Mucosa of descending colon (tissue), 3 donors: ENCODE measurements at places on chromosomes 13 and 19.

DNA sequence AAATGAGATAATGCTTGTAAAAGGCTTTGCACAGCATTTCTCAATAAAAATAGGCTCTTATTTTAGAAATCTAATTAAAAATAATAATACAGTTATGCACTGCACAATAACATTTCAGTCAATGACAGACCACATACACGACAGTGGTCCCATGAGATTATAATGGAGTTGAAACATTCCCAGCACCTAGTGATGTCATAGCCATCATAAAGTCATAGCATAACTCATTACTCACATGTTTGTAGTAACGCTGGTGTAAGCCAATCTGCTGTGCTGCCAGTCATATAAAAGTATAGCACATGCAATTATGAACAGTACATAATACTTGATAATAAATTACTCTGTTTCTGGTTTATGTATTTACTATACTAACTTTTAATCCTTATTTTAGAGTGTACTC, 12.7 kb upstream of the SERPINE3 start:
- DNase-seq = no peak

GRCh38 chr13:20403826-20404225, 121.8 kb downstream of the CRYL1 start:
- no peak for DNase-seq

DNA sequence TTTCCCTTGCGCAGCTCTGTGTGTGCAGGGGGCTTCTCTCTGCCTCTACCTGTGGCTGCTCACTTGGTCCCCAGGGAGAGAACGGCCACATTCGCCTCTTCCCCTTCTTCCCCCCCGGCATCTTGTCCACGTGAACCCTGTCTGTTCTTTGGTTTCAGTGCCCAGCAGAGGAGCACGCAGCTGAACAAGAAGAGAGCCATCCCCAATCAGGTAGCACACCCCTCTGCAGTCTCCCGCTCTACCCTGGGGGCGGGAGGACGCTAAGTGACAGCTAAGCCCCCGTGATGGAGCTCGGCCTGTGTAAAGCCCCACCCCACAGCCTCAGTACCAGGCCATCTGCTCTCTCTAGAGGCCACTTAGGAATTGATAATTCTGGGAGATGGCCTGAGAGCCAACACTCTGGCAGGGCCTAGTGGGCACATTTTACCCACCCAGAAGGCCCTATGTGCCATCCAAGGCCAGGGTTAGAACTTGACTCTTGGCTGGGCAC, 30.2 kb downstream of the TMED1 start:
- no peak for DNase-seq

GRCh38 chr13:31725841-31726240, 13.5 kb upstream of the RXFP2 start:
- DNase-seq = no peak

- DNase-seq = no peak
Measured at GRCh38 chr19:11214387-11214786, 17.0 kb upstream of the KANK2 start.

GRCh38 chr13:98285317-98285716, 108.2 kb upstream of the RNF113B start:
- DNase-seq = no peak

DNA sequence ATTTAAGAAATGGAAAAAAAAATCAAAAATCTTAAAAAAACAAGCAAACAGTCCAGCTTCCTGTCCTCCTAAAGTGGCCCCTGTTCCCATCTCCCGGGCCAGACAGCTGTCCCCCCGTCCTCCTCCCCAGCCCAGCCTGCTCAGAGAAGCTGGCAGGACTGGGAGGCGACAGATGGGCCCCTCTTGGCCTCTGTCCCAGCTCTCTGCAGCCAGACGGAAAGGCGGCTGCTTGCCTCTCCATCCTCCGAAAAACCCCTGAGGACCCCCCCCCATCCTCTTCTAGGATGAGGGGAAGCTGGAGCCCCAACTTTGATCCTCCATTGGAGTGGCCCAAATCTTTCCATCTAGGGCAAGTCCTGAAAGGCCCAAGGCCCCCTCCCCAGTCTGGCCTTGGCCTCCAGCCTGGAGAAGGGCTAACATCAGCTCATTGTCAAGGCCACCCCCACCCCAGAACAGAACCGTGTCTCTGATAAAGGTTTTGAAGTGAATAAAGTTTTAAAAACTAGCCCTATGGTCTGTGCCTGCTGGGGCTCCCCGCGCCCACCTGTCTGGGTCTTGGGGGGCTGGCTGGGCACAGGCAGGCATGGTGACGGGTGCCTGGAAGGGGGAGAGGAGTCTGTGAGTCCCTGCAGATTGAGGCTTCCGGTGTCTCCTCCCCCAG, 3.8 kb downstream of the GADD45GIP1 start:
- no peak for DNase-seq

DNA sequence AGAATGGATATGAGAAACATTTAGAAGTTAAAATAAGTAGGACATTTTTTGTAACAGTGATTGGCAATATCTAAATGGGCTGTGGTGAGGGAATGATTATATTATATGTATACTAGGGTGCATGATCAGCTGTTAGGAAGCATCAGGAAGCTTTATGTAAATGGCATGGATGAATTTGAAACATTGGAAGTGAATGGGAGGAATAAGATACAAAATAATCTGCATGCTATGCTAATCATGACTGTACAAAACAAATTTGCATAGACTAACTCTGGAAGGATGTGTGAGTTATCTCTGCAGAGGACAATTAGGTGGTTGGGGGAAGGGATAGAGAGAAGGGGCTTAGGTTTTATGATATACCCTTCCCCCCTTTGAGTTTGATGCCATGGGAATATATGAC, 156.5 kb downstream of the MTUS2 start:
- no peak for DNase-seq

DNA sequence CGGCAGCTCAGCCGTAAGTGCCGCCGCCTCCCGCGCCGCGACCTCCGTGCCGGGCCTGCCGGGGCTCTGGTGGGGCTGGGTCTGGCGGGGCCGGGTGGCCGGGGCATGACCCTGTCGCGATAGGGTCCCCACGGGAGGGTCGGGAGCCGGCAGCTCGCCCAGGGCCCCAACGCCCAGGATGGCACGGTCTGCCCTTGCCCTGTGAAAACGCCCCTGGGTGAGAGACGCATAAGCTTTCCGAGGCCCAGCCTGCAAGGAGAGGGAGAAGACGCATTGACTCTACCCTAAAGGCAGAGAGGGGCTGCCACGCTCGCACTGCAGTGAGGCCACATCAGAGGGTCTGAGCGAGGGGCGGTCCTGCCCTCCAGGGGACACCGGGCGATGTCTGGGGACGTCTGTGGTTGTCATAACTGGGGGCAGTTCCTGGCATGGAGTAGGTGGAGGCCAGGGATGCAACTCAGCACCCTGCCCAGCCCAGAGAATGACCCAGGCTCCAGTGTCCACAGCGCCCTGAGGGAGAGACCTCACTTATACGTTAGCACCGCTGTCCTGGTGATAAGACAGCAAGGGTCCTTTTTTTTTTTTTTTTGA, 539 bp downstream of the ZNF554 start:
- no peak for DNase-seq

- no peak for DNase-seq
Measured at GRCh38 chr19:48962849-48963165, 2.3 kb upstream of the FTL start.

DNA sequence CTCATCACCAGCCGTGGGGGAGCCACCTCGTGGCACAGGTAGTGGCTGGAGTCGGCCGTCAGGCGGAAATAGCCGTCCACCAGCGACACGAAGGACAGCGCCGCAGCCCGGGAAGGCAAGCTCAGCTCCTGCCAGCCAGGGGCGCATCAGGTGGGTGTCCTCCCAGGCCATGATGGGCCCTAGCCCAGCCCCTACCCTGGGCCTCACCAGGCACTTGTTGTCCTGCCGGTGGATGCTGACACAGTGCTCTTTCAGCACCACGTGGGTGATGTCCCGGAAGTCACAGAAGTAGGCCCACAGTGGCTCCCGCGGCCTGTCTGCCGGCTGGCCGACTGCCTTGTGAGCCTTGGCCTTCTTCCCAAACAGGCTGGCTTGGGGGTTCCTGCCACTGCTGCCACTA, 15.7 kb downstream of the TYK2 start:
- no peak for DNase-seq

GRCh38 chr13:44078806-44079376, 199.2 kb downstream of the LACC1 start:
- DNase-seq = no peak

- DNase-seq = no peak
Measured at GRCh38 chr19:43628646-43629326, 9.4 kb upstream of the ZNF428 start.

DNA sequence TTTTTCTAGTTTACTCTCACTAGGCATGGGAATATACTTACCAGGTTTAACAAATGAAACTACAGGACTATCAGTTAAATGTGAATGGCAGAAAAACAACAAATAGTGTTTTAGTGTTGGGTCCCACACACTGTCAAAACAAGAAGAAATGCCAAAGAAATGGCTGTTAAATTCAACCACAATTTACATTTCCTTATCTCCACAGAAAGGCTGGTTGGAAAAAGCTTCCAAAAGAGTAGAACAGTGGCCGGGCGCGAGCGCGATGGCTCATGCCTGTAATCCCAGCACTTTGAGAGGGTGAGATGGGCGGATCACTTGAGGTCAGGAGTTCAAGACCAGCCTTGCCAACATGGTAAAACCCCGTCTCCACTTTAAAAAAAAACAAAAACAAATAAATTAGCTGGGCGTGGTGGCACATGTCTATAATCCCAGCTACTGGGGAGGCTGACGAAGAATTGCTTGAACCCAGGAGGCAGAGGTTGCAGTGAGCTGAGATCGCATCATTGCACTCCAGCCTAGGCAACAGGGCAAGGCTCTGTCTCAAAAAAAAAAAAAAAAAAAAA, 66.5 kb downstream of the SERP2 start:
- DNase-seq = no peak

DNA sequence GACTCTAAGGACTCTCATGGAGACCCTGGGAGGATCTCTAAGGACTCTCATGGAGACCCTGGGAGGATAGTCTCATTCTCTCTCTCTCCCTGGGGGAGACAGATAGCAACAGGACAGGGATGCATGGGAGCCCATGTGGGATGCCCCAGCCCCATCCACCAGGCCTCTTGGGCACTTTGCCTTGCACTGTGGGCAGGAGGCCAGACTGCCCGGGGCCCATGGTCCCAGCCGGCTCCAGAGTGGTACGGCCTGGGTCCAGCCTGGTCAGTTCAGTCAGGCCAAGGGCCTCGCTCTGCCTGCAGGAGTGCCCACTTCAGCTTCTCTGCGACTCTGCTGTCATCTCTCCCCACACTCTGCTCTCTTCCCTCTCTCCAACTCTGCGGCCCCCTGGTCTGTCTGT, 48.6 kb upstream of the SHKBP1 start:
- no peak for DNase-seq

DNA sequence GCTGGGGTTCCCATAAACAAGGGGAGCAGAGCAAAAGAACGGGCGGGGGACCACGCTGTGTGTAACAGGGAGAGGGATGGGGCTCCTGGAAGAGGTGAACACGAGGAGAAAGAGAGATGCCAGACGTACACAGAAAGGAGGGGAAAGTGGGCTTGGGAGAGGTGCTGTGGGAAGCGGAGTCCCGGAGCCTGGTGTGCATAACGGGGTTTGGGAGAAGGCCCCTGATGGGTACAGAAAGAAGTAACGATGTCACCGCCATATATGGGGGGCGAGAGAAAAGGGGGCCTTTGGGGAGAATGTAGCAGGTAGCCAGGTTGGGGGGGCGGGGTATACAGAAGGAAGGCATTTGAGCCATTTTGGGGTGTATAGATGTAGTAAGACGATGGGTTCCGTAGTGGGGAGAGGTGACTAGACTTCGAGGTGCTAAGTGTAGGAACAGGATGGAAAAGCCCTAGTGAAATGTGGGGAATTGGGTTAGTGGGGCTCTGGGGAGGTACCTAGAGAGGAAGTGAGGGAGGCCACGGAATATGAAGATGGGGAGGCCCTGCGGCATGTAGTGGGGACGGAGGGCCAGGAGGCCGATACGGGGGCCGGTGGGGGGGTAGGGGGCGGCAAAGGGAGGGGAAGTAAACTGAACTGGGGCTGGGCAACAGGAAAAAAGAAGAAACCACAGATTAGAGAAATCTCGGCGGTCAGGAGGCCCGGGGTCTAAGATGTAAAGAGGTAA, 787 bp downstream of the ZNF580 start:
- no peak for DNase-seq

DNA sequence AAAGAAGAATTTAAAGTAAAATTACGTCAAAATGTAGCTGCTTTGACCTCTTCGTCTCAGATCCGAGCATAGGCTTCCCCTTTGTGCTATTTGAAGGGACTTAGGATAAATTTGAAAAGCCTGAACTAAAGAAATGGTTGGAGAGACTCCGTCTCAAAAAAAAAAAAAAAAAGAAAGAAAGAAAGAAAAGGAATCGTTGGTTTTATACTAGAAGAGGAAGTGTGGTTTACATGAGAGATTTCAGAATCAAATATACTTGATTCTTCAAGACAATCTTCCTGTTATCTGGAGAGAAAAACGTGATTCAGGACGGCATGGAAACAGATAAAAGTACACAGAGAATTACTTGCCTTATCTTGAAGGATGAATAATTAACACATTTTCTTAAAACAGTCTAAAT, 474 bp upstream of the ZNF780B start:
- no peak for DNase-seq
